ENCODE measurements at places on chromosomes 16 and 17. TPM values are rescaled to one million over a fixed set of nuclear protein-coding genes. Genes with fewer than 3 reads are reported as not detected.

The KRTAP1-5 gene
- not detected for total RNA-seq

- no peak overlapping the region for H3K27ac ChIP-seq
- no peaks in the 10 kb centered on the region for H3K27me3 ChIP-seq
- no peak for DNase-seq
- H3K4me3 ChIP-seq, result no peak overlapping the region
These were observed 4.1 kb upstream of the STH start for GRCh38 chr17:45994987-45995386.

DNA sequence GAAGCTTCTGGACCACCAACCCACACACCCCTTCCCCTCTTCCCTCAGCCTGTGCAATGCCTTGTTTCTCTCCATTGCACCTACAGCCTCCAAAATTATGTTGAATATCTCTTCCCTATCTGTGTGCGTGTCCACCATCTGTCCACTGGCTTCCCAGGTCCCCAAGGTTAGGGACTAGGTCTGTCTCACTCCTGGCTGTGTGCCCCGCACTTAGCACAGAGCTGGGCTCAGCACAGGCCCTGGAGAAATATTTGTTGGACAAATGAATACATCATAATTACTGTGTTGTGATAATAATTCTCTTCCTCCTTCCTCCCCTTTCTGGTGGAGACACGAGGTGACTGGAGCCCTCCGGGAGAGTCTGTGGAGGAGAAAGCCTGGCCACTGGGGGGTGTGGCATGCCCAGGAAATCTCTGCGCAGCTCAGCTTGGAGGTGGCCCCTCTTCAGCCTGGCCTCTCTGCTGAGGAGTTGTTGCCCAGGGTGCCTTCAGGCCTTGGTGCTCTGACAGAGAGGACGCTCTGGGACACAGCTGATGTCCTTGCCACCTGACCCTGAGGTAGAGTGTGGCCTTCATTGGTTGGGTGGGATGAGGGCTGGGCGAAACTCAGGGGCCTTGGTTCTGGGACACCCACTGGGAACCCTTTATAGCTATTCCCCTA lies 3.3 kb upstream of the BRD7 start:
- no peaks in the 10 kb centered on the region for H3K36me3 ChIP-seq
- no peak overlapping the region for H3K4me3 ChIP-seq
- no peak for DNase-seq
- peaks cover 15% of the 10 kb centered on the region for H3K4me1 ChIP-seq
- H3K27me3 ChIP-seq, result no peaks in the 10 kb centered on the region
- H3K27ac ChIP-seq, result no peak overlapping the region

The SNX11 gene
- 27.8 TPM for total RNA-seq

DNA sequence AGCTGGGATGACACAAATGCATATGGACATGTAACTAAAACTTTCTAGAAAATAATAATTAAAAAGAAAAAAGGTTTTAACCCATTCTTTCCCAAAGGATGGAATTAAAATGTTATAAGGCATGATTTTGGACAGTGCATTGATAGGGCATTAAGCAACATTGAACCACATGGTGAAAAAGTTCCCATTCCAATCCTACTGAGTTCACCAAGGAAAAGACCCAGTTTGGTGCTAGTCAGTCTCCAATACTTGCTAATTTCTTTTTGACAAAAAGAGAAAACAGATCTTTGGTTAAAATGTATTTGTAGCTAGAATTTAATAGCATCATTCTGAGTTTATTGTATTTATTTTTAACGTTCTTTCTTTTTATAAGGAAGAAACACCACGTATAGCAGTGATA lies 28.1 kb downstream of the EMP2 start:
- no peak for DNase-seq
- no peaks in the 10 kb centered on the region for H3K4me1 ChIP-seq
- no peaks in the 10 kb centered on the region for H3K27me3 ChIP-seq

The PLEKHH3 gene
- not detected for total RNA-seq

The HOXB1 gene
- total RNA-seq, result not detected

All from naive thymus-derived CD4-positive, alpha-beta T cell (primary cell).